ENCODE measurements at places on chromosomes 2 and 18.

DNA sequence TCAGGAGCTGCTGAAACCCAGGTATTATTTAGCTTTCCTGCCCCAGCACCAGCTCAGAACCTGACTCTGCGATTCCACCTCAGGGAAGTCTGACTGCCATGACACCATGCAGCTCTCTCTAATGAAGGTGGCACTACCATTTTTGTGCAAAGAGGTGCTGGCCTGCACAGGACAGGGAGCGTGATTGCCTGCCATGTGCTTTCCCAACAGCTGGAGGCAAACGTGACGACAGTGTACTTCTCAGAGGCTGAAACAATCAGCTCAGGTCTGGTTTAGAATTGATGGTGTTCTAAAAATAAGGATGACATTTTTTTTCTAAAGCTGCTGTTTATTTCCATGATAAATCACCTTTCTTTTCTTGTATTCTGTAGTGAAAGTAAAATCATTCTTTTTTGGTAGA is 75.2 kb upstream of the TTC39C start:
- DNase-seq: no peak

- no peak for DNase-seq
These were observed 138.8 kb upstream of the SATB2 start for GRCh38 chr2:199596549-199596948.

DNA sequence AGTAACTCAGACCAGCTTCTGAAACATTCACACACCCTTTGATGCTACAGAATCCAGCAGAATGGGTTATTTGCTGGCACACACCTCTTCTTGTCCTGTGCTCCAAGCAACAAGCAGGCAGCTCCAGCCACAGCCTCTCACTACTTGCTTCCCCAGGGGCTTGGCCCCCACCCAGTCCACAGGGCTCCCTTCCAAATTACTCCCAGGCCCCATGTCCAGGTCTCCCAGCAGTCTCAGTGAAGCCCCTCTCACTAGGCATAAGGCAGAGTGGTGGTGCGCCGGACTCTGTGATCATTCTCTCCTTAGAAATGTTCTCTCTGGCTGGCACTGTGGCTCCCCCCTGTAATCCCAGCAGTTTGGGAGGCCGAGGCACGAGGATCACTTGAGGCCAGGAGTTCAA is 25.9 kb downstream of the ITM2C start:
- no peak for DNase-seq

DNA sequence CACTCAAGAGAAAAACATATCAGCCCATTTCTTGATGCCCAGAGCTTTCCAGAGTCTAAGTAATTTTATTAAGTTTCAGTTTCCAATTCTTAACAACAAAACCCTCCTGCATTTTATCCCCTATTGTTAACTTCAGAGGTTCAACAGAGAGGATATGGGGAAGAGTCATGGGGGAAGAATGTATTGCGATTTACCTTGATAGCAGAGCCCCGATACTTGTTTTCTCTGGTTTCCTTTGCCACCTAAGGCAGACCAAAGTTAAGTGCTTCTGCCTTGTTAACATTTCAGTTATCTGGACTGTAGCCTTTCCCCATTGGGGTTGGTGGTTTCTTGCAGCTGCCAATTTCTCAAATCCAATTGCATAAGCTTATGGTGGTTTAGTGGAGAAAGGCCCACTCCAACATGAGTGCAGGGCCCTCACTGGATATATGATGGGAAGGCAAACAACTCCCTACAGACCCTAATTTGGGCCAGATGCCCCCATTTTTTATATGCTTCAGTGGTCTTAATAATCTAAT is 82.0 kb upstream of the ITGB6 start:
- peak; percentile 66 for DNase-seq

DNA sequence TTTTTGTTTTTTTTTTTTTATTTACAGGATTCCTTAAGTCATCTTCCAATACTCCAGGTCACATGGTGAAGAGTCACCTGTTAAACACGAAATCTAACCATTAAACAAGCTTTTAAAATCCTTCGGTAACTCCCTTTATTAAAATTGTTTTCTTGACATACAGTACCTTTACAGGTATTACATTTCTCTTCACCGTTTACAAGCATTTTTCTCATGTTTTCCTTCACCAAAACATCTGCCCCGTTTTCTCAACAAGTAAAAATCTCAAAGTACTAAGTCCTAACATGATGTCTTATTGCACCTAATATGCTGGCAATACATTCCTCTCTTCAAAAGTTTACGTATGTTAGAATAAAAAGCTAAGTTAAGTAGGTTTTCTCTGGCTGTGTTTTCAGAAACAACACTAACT is 1.1 kb downstream of the PUM2 start:
- no peak for DNase-seq

DNA sequence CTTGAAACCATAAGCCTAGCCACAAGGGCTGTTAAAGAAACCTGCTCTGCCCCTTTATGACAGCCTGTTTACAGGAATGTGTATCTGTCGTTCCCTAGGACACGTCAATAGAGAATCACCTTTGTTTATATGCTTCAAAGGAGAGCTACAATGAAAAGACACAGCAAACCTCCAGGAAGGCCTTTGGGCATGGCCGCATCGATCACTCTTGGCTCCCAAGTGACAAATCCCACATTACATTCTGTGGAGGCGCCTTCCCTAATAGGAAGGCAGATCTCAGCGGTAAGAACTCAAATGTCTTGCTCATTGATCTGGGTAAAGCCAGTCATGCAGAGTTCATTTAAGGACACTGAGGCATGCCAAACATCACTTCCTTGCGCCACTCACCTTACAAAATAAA is 26.5 kb downstream of the KIAA2012 start:
- DNase-seq: no peak

DNA sequence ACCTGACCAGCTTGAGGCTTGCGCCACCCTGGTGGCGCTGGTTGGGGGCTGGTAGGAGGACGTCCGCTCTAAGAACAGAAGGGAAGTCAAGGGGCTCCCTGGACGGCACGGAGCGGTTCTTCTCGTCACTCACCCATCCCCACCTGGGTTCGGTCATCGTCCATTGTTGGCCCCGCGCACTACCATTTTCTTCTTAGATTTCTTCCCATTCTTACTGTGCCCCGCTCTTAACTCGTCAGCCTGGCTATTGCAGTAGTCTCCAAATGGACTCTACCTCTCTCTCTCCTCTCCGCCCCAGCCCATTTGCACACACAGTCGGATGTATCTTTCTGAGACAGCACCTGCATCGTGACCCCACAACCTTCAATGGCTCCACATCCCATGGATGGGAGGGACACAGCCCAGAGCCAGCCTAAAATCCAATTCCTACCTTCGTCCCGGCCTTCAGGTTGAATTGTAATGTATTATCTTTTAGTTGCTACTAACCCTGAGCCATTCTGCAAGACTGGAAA is 814 bp upstream of the RAB1A start:
- DNase-seq: no peak

GRCh38 chr18:78542204-78542603 is 437.4 kb upstream of the SALL3 start:
- DNase-seq: no peak

- DNase-seq: no peak
These were observed 34.5 kb downstream of the RAB31 start for GRCh38 chr18:9742524-9743131.

GRCh38 chr2:171325886-171326585 is 107.8 kb downstream of the METTL8 start:
- no peak for DNase-seq

GRCh38 chr2:107002735-107003134 is 116.8 kb upstream of the ST6GAL2 start:
- no peak for DNase-seq

GRCh38 chr2:190584980-190585661 is 50.6 kb upstream of the NEMP2 start:
- no peak for DNase-seq

GRCh38 chr2:70981421-70981820 is 3.0 kb downstream of the ANKRD53 start:
- no peak for DNase-seq

- no peak for DNase-seq
These were observed 18.7 kb downstream of the MEP1B start for GRCh38 chr18:32208577-32208976.

GRCh38 chr2:176646033-176646615 is 376.9 kb downstream of the MTX2 start:
- DNase-seq: no peak

- no peak for DNase-seq
These were observed 126.3 kb upstream of the TACR1 start for GRCh38 chr2:75325594-75325993.

DNA sequence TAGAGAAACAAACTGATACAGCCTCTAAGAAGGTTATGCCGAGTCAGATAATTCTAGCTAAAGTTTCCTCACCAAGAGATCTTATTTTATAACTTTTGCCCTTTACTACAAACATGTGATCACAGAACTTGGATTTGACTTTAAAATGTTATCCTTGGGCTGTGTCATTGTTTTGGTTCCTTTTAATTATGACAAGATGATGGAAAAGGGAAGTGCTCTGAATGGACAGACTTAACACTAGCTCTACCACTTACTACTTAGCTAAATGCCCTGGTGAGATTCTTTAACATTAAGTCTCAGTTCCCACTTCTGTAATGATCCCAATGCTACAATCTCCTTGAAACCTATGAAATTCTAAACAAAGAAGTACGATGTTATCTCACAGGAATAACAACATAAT is 69.9 kb downstream of the RTTN start:
- no peak for DNase-seq

GRCh38 chr2:102080451-102081242 is 61.9 kb upstream of the IL1R1 start:
- no peak for DNase-seq

GRCh38 chr18:51185075-51185474 is 12.4 kb downstream of the MEX3C start:
- DNase-seq: no peak

DNA sequence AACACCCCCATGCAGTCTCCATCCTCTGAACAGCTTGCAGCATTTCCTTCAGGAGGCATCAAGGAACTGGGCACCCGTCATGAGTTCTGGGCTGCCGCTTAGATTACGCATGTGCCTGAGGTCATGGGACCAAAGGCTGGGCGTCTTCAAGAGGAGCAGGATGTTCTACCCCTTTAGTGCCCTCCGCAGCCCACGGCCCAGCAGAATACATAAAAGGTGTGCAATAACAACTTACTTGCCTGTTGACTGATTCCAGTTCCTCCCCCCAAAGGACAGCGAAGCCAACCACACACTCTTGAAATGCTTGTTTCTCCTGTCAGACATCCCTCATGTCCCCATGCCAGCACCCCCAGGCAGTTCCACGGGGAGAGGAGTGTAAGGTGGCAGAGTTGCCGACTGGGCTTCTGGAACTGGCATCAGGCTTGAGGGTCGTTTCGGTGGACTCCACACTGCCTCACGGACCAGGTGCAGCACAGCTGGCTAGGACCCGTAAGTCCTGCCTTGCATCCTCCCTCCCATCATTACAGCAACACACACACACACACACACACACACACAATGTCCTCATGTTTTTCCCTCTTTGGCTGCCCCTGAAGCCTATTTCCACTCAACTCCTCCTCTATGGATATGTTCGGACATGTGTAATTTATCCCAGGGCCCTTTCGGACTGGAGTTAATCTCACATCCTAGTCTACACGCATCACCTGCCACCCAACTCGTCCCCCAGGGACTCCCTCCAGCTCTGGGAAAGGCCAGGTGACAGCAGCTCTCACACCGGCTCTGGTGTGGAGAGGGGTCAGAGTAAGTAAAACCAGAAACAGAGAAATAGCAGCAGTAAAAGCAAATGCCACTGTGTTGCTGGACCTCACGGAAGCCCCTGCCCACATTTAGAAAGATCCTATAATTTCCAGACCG is 200.7 kb downstream of the BCL11A start:
- no peak for DNase-seq

GRCh38 chr2:123095219-123095835 is 929.8 kb upstream of the CNTNAP5 start:
- no peak for DNase-seq

- DNase-seq: no peak
These were observed 303.7 kb downstream of the PTPRM start for GRCh38 chr18:7870855-7871254.

DNA sequence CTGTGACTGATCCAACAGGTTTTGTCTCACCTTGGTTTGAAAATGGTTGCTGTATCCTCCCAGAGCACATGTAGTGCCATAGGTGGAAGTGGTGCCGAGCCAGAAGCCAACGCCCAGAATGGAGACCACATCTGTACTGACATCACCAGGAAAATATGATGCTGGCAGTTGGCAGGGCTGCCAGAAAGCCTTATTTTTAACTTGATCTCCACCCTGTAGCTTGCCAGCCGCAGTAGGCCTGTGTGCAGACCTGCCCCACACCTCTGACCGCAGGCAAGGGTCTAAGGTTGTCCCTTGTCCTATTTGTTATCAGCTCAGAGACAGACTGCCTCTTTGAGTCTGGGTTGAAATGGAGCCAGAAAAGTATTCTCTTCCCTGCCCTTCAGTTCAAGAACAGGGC is 123.5 kb upstream of the EML6 start:
- DNase-seq: no peak

- no peak for DNase-seq
These were observed 18.0 kb upstream of the KCNG2 start for GRCh38 chr18:79779700-79780190.

DNA sequence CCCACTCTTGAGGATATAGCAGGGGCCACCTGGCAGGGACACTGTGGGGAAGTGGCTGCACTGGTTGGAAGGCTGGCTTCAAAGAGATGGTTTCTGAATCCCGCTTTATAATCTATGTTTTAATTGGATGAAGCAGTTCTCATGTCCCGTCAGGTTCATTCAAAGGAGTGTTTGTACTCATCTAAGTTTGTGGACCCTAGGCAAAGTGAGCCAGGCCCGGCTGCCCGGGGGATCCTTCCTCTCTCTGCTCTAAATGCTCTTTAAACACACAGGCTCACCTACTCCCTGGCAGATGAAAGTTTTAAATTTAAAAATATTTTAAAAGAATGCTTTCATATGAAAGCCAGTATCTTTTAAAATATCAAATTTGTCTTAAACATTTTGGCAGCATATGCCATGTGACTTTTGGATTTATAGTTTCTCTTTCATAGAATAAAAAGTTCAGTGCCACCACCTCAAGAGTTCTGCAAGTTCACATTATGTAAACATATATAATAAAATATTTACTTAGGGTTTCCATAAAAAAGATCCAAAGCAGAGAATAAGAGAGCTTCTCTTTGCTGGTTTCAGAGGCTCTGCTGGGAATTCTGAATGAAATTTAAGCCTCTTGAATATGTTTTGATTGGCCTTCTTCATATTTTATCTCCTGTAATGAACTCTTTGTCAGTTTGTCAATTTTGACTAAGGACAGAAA is 143.5 kb upstream of the ALPP start:
- no peak for DNase-seq

- DNase-seq: no peak
These were observed 9.4 kb upstream of the IL1RL1 start for GRCh38 chr2:102301867-102302362.

GRCh38 chr2:123816928-123817327 is 208.2 kb upstream of the CNTNAP5 start:
- DNase-seq: no peak

GRCh38 chr2:60424233-60424632 is 129.2 kb downstream of the BCL11A start:
- no peak for DNase-seq

GRCh38 chr2:135494503-135494902 is 36.5 kb downstream of the ZRANB3 start:
- no peak for DNase-seq

- DNase-seq: no peak
These were observed 57.5 kb upstream of the CTLA4 start for GRCh38 chr2:203809991-203810510.

GRCh38 chr2:112095681-112096080 is 40.6 kb downstream of the TMEM87B start:
- DNase-seq: no peak
